ENCODE measurements at places on chromosomes 12 and 14.

GRCh38 chr12:27025116-27025515, 2.8 kb downstream of the MED21 start:
- no peak for DNase-seq

- DNase-seq: no peak
Observed at GRCh38 chr12:7068240-7068993, 7.9 kb downstream of the C1S start.

GRCh38 chr12:52313461-52313860, 7.7 kb downstream of the KRT83 start:
- no peak for DNase-seq

DNA sequence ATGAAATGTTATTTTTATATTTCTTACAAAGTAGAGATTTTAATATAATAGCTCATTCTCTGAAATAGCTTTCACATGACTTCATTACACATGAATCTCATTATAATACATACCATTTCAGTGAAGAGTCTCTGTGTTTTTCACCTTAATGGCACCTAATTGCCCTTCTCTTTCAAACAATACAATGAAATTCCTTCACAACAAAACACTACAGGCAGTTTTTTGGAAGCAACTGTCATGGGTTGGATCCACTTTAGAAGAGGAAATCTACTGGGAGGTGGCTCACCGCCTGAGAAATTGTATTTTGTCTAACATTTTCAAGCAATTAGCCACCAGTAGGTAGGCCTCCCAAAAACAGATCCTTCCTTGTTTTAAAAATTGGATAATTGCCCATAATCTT, 40.3 kb upstream of the RGS6 start:
- DNase-seq: no peak

GRCh38 chr12:5171701-5172100, 128.0 kb downstream of the KCNA5 start:
- DNase-seq: no peak

DNA sequence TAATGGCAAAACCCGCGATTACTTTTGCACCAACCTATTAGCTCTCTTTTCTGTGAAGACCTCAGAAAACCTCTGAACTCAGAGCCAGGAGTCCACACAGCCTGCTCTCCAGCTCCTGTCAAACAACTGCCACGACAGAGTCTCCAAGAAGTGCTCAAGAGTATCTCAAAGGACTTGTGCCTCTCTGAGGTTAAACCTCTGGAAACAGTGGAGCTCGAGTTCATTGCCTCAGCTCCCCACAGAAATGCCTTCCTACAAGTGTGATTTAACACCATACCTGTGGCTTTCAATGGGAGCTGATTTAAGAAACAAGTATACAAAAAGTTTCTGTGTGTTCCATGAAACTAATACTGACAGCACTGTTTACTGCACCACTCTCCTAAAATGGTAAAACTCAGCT, 20.1 kb downstream of the ACTN1 start:
- no peak for DNase-seq

DNA sequence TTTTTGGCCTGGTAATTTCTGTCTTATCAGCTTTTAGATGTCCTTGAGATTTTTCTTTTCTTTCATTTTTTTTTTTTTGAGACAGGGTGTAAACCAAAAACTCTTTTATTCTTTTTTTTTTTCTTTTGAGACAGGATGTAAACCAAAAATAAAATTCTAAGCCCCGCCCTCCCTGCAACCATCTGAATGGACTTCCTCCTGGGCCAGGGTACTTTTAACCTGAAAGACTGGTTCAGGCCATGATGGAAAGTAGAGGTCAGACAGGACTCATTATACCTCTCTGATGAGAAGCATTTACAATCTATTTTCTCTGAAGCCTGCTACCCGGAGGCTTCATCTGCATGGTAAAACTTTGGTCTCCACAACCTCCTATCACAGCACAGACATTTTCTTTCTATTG, 33.5 kb upstream of the TCL1B start:
- no peak for DNase-seq

- no peak for DNase-seq
Observed at GRCh38 chr14:69320581-69321365, 60.8 kb downstream of the GALNT16 start.

DNA sequence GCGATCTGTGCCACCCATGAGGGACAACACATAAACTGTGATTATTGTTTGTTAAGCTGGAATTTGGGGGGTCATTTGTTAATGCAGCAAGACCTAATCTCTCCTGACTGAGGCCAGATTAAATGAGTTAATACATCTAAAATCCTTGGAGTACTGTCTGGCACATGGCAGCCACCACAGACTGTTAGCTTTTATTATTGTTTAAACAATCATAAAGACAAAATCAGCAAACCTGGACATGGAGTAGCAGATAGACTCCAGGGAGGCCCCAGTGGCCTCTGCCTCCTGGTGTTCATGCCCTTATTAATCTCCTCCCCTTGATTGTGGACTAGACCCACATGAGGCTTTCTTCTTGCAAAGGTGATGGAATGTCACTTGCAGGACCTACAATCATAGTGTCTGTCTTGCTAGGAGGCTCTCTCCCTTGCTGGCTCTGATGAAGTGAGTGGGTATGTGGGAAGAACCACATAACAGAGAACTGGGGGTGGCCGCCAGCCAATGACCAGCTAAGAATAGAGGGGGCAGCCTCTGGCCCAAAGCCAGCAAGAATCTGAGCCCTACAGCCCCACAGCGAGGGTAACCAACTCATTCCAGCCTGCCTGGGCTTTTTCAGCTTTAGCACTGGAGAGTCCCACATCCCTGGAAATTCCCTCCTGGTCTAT, 142.0 kb downstream of the SCARB1 start:
- DNase-seq: no peak

DNA sequence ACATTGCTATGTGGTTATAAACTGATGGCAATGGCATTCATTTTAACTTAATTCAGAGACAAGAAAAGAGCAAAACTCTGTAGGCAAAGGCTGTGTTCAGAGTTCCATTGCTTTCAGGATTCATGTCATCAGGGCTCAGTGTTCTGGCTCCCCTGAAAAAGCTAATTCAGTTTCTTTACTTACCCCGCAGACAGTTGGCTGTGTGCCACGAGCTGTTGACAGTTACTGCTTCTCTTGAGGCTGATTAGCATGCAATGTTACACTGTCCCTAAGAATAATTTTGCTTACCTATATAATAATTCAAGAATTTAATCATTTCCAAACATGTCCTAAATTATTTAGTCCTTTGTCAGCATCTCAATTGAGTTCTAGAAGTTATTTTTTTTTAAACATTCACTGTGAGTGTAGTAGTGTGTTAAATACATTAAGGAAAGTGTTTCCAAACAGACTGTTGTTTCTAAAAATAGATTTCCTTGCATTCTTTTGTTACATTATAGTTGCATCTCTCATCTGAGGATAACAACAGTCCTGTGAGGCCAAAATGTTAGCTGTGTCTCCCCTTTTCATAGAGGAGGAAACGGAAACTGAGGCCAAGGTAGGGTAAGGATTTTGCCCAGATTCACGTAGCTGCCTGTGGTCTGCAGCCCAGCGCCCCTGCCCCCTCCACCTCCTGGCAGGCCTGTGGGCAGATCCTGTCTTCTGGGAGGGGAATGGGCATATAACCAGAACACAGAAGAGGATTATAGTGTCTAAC, 98.6 kb downstream of the PELI2 start:
- no peak for DNase-seq

- no peak for DNase-seq
Observed at GRCh38 chr12:131380220-131380964, 330.5 kb upstream of the SFSWAP start.

DNA sequence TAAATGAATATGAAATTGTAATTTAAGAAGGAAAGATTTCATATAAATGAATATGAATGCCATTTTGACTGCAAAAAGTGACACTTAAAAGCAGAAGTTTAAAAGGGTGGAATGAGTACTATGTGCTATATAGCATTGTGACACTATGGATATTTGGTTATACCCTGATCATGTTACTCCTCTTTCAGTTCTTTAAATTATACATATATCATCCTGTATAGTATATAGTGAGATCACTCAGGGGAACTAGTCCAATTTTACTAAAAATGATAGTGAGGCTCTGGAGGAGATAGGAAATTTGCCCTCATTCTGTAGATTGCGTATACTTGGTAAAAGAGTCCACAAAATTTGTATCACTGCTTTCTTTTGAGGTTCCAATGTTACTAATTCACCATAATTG, 155.7 kb upstream of the BTG1 start:
- no peak for DNase-seq

GRCh38 chr12:28629691-28630090, 439.4 kb downstream of the CCDC91 start:
- DNase-seq: no peak

DNA sequence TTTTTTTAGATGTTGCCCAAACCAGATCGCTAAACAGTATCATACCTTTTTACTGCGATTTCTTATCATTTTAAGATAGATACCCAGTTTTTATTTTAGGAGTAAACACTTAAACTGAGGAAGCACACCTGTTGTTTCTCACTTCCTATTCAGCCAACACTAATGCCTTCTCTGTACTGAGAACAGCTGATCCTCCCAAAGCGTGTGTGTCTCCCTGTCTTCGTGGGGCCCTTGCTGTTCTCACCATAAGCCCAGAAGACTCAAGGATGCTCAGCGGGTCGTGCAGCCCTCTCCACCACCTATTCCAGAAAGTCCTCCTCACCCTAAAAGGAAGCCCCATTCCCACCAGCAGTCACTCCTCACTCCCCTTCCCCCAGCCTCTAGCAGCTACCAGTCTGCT, 14.8 kb downstream of the PPP2R5C start:
- DNase-seq: no peak

DNA sequence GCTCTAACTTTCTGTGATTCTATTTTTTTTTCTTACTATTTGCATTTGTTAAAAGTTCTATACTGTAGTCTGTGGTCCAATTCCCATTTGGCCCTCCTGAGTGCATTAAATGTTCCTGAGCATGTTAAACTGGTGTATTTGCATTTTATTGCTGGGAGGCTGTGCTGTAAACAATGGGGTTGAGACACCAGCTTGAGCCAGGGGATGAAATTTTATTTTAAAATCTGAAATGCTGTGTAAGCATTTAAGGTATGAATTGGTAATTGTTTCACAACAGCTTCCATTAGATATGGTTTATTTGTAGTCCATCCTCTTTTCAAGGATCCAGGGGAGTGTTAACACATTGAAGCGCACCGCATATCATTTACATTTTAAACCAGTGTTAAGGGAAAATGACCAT, 89.9 kb upstream of the RFX4 start:
- DNase-seq: no peak

DNA sequence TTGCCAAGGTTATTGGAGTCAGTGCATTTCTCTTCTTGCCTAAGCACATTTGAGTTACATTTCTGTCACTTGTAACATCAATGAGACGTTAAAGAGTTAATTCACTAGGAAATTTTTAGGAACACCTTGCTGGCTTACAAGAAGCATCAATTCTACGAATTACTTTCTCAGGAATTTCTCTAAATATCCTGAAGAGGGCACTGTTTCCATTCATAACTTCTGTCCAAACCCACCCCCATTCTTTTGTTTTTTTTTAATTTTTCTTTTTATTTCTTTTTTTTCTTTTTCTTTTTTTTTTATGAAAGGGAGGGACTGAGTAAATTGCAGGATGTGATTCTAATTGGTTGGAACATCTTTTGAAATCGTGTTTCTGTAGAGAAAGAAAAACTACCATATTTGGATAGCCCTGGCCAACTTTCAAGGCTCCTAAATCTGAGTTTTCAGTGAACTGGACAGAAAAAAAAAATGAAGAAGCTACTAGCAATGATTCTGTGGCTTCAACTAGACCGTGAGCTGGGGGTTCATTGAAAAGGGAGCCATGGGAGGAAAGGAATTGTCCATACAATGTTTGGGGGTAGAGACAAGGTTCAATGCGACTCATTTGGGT, 285.3 kb downstream of the DAD1 start:
- DNase-seq: no peak

- DNase-seq: no peak
Observed at GRCh38 chr14:99007795-99008194, 264.2 kb downstream of the BCL11B start.

DNA sequence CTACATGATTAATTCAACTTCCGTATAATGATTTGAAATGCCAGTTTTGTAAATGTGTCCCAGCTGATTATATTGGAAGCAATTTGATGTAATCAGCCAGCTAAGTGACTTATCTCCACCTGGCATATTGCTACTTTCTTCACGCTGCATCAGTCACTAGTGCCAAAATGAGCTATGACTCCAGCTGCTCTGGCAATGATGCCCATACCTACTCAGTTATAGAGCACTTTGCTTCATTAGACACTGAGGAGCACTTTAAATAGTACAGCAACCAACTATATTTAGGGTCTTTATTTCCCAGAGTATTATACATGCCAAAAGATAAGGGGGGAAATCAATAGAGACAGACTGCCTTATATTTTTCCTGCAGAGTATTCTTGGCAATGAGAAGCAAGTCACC, 67.9 kb upstream of the LIN7A start:
- DNase-seq: no peak

Data from nucleus accumbens (tissue), 56 donors.